T-helper 2 cell (primary cell): ENCODE measurements at places on chromosomes 11 and 22.

- DNase-seq: no peak
These were observed 324.1 kb upstream of the NCAM1 start for GRCh38 chr11:112637076-112637475.

DNA sequence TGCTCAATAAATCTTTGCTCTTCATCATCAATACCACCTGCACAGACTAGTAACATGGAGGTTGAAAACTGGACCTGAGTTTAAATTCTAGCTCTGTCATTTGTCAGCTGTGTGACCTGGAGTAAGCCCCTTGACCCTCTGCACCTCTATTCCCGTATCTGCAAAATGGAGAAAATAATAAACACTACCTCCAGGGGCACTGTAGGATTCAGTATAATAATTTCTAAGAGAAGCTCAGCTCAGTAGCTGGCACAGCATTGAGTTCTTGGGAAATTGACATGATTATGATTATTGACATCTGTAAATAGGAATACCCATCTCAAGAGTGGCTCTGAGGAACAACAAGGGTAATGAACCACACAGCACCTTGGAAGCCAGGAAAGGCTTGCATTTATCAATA is 78.4 kb downstream of the MN1 start:
- no peak for DNase-seq

DNA sequence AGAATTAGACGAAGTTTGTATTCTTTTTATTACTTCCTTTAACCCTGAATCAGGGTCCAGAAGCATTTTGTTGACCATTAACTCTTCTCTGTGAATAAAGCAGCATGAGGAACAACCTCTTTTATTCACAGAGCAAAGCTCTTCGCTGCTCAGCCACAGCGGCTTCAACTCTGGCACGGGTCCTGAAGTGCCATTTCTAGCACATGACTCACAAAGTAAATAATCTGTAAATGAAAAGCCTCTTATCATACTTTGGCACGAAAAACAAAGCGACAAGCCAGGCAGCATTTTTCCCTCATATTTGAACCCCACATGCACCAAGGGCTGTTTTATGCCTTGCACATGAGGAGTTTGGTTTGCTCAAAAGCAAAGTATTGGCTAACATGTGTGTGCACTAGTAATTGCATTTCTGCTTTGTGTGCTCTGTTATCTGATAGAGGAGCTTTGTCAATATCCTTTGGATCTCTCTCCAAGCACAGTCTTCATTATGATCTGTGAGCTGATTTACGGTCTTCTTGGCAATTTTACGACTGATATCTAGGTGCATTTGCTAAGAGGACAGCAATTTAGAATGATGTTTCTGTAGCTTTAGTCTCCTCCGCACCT is 33.0 kb upstream of the APOBEC3A start:
- DNase-seq: no peak

DNA sequence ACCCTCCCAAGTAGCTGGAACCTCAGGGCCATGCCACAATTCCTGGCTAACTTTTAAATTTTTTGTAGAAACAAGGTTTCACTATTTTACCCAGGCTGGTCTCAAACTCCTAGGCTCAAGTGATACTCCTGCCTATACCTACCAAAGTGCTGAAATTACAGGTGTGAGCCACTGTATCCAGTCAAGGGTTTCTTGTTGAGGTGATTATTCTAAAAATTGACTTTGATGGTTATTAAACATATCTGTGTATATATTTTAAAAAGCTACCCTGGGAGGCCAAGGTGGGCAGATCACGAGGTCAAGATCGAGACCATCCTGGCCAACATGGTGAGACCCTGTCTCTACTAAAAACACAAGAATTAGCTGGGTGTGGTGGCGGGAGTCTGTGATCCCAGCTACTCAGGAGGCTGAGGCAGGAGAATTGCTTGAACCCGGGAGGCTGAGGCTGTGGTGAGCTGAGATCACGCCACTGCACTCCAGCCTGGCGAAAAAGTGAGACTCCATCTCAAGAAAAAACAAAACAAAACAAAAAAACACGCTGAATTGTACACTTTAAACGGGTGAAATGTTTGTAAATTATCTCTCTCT is 27.1 kb downstream of the MAPK1 start:
- DNase-seq: no peak

DNA sequence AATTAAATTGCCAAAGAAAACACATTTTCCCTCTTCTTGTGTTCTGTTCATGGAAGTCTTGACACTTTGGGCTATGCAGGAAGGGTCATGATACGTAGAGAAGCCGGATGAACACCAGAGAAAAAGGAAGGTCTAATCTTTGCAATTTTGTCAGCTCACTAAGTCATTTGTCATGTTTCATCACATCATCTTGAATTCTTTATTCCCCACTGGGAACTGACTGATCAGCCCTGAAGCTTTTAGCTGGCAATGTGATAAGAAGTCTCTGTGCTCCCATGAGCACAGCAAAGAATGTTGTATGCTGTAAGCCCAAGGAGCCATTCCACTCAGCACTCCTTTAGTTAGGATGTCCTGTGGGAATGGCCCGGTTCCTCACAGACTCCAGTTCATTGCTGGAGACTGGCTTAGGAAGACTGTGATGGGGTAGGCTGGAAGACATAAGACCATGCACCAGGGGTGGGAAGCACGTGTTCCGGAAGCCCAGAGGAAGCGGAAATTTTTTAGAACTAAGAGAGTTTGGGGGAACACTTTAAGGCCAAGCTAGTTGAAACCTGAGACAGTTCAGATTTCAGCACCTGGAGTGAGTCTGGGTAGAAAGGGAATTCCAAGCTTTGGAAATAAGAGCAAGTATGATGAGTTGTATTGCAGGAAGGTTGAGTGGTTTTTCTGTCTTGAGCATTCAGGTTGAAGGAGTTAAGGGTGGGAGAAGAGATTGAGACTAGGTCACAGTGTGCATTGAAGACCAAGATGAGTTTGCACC is 306.7 kb upstream of the MTNR1B start:
- DNase-seq: no peak

- no peak for DNase-seq
These were observed 43.9 kb downstream of the RELT start for GRCh38 chr11:73420136-73420535.

- DNase-seq: no peak
These were observed 51.6 kb downstream of the MS4A13 start for GRCh38 chr11:60566776-60567175.

GRCh38 chr11:1694064-1694845 is 2.7 kb upstream of the KRTAP5-6 start:
- peak; percentile 70 for DNase-seq

DNA sequence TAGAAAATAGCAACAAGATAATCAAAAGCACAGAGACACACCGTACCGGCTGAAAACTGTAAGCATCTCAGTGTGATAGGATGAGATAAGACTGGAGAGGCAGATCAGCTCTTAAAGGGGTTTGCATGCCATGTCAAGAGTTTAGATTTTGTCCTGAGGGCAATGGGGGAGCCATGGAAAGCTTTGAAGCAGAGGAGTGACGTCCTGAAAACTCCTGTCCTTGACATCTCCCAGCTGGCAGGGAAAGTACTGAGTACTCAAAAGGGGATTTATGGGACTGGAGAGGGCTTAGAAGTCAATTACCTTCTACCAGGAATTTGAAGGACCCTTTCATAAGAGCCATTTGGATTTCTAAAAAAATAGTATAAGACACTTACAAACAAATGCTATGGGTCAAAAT is 420.5 kb upstream of the NARS2 start:
- DNase-seq: no peak

GRCh38 chr11:26344647-26345046 is 12.7 kb downstream of the ANO3 start:
- DNase-seq: no peak

GRCh38 chr22:44449061-44449682 is 48.9 kb downstream of the RTL6 start:
- no peak for DNase-seq

DNA sequence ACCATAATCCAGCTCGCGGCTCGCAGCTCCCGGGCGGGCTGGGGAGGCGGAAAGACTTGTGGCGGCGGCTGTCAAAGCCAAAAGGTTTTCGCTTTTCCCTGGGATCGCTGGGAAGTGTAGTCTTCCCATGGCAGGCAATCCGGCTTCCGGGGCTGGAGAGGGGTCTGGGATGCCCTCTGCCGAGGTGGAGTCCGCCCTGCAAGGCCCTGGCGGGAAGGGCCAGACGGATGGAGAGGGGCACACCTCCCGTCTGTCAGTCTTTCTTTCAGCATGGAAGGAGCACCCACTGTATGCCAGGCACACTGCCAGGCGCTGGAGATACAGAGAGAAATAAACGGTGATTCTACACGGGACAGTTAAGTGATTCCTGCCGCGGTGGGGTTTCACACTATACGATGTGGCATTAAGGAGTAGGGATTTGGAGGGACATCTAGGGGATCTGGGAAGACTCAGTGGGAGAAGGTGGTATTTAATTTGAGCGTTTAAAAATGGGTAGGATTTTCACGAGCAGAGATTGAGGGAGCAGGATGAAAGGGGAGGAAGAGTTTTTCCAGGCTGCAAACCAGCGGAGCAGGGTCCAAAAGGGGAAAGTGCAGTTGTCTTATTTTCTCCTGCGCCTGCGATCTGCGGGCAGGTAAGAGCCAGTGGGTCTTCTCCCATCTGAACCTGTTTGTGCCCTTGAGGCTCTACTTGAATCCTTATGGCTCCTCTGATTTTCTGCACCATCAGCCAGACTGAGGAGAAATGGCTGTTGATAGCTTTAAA is at the start of gene BACE1:
BACE1 (minus strand) TSS at position 60 of the 765 bp plus-strand sequence. CDS start 461 bp downstream, outside the sequence.
- DNase-seq: no peak

DNA sequence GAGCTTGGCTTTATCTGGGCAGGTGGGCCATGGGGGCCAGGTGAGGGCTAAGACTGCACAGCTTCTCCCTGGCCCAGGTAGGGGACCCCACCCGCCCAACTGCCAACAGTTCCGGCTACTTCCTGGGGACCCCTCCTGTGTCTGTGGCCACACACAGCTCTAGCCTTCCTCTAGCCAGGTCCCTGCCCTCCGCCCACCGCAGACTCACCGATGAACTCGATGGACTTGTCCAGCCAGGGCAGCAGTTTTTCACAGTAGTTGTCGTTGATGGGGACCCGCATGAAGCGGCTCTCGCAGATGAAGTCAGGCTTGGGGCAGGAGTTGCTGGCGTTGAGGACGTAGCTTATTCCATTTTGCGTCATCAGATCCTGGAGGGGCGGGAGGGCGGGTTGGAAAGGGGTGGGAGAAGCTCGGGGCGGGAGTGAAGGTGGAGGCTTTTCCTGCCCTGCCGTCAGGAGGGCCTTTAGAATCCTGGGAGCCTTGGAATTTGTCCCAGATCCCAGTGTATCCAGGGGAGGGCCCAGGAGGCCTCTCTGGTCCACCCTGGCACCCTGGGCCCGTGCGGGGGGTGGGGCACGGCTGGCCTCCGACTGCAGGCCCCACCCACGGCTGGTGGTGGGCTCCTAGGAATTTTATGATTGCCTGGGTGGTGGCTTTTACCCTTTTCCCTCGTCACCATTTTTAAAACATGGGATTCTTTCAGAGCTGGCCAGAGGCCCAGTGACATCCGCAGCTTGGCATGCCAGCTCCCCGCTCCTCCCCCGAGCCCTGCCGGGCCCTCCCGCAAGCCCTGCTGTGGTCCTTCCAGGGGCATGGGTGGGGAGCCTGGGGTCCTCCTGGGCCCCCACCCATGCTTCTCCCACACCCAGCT is 13.9 kb downstream of the DUSP8 start:
- no peak for DNase-seq
